ENCODE measurements at places on chromosomes 4 and X. TPM values are rescaled to one million over a fixed set of nuclear protein-coding genes. Genes with fewer than 3 reads are reported as not detected.
A peak's percentile ranks its signal among the peaks of the same experiment; 100 is the strongest.

TKTL2 gene
- not detected for total RNA-seq

DNA sequence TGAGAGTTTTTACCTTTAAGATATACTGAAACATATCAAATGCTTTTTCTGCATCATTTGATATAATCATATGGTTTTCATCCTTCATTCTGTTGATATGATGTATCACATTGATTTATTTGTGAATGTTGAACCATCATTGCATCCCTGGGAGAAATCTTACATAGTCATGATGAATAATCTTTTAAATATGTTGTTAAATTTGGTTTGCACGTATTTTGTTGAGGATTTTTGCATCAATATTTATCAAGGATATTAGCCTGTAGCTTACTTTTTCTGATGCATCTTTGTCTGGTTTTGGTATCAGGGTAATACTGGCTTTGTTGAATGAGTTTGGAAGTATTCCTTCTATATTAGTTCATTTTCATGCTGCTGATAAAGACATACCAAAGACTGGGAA is 541.4 kb downstream of the TLL1 start:
- DNase-seq, result no peak
- H3K27ac ChIP-seq, result no peak overlapping the region
- H3K27me3 ChIP-seq, result no peaks in the 10 kb centered on the region
- H3K4me1 ChIP-seq, result no peaks in the 10 kb centered on the region
- no peaks in the 10 kb centered on the region for H3K36me3 ChIP-seq
- H3K4me3 ChIP-seq, result no peak overlapping the region

DNA sequence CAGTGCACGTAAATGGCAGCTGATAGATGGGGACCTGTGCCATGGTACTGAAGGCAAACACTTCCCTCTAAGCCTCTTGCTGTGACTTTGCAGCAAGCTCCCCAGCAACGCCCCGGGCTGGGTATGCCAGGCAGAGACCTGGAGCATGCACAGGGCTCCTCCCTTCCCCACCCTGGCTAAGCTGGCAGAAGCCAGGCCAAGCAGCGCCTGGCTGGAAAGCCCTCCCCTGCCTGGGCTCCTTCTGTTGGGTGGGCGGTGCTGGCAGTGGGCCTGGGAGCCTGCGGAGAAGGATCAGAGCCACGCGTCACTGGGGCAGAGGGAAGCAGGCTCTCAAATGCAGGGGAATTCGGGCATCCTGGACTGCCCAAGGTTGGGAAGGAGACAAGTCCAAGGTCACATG is 3.6 kb downstream of the ATP2B3 start:
- H3K4me1 ChIP-seq, result no peaks in the 10 kb centered on the region
- no peak overlapping the region for H3K27ac ChIP-seq
- no peaks in the 10 kb centered on the region for H3K36me3 ChIP-seq
- DNase-seq, result no peak
- H3K27me3 ChIP-seq, result peaks cover 81% of the 10 kb centered on the region

RASL11B gene
- total RNA-seq, result 3.4 TPM

KLB gene
- total RNA-seq, result 0.34 TPM

DNA sequence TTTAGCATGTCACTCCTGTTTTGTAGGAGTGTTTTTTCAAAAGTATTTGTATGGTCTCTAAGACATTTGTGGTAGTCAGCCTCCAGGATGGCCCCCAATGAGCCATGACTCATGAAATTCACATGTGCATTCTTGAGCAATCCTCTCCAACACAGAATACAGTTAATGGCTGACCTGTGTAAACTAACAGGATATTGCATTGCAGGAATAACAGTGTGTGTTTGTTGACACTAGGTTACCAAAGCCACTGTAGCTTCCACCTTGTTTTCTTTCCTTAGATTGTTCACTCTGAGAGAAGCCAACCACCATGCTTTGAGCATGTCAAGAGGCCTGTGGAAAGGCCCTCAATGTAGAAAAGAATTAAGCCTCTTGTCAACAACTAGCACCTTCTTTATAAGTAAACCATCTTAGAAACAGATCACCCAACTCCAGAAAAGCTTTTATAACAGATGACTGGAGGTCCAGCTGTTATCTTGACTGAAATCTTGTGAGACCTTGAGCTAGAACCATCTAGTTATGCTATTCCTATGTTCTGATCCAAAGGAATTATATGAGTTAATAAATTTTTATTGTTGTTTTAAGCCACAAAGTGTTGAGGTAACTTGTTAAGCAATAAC is 28.5 kb downstream of the TBCK start:
- no peak overlapping the region for H3K4me3 ChIP-seq
- H3K4me1 ChIP-seq, result no peaks in the 10 kb centered on the region
- no peak for DNase-seq

ASB12 gene
- 0.20 TPM for total RNA-seq

DNA sequence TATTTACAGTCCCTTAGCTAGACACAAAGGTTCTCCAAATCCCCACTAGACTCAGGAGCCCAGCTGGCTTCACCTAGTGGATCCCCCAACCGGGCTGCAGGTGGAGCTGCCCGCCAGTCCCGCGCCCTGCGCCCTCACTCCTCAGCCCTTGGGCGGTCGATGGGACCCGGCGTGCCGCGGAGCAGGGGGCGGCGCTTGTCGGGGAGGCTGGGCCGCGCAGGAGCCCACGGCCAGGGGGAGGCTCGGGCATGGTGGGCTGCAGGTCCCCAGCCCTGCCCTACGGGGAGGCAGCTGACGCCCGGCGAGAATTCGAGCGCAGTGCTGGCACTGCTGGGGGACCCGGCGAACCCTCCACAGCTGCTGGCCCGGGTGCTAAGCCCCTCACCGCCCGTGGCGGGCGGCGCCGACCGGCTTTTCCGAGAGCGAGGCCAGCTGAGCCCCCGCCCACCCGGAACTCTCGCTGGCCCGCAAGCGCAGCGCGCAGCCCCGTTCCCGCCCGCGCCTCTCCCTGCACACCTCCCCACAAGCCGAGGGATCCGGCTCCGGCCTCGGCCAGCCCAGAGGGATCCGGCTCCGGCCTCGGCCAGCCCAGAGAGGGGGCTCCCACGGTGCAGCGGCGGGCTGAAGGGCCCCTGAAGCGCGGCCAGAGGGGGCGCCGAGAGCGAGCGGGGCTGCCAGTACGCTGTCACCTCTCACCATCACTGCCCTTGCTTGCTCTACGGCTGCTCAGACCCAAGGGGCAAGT is 39.4 kb downstream of the WFS1 start:
- no peaks in the 10 kb centered on the region for H3K4me1 ChIP-seq
- no peak overlapping the region for H3K27ac ChIP-seq
- H3K27me3 ChIP-seq, result peaks cover 11% of the 10 kb centered on the region
- peak; percentile 37 for DNase-seq
- H3K36me3 ChIP-seq, result no peaks in the 10 kb centered on the region
- peak overlapping the region; percentile 35 for H3K4me3 ChIP-seq

DNA sequence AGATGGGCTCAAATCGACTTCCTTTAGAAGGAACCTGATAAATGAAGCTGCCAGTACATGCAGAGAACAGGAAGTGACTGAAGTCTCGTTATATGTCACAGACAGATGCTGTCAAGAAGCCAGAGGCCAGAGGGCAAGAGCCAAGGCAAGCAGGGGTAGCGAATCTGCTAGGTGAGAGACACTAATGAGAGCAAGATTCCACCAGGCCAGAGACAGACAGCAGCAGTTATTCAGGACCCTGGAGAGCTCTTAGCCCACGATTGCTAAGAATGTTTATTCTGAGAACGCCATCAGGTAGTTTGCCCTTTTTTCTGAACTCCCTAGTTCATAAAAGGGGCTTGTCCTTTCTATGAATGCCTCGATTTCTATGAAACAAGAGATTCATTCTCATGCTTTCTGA is 73.7 kb downstream of the BEND2 start:
- H3K27me3 ChIP-seq, result no peaks in the 10 kb centered on the region
- no peak overlapping the region for H3K27ac ChIP-seq
- no peak overlapping the region for H3K4me3 ChIP-seq
- no peaks in the 10 kb centered on the region for H3K4me1 ChIP-seq
- H3K36me3 ChIP-seq, result no peaks in the 10 kb centered on the region

- no peak overlapping the region for H3K27ac ChIP-seq
- H3K4me3 ChIP-seq, result no peak overlapping the region
- no peak for DNase-seq
- H3K4me1 ChIP-seq, result no peaks in the 10 kb centered on the region
- H3K27me3 ChIP-seq, result no peaks in the 10 kb centered on the region
Measured at GRCh38 chr4:133943081-133943480, 258.5 kb downstream of the PABPC4L start.

DNA sequence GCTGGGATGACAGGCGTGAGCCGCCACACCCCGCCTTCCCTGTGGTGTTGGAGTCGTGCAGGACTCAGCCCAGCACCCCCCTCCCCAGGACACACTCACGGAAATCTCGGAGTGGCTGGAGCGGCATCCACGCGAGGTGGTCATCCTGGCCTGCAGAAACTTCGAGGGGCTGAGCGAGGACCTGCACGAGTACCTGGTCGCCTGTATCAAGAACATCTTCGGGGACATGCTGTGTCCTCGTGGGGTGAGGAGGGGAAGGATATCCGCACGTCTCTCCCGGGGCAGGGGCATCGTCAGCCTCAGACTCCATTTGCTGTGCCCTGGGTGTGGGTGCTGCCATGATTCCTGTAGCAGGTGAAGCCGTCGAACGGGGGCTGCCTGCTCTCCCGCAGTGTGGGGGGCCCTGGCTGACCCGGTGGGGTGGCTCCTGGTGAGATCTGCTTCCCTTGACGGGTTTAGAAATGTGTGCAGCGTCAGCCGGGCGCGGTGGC is 10.3 kb downstream of the PLCXD1 start:
- H3K27me3 ChIP-seq, result no peaks in the 10 kb centered on the region
- no peak overlapping the region for H3K4me3 ChIP-seq
- no peaks in the 10 kb centered on the region for H3K36me3 ChIP-seq
- no peak for DNase-seq
- H3K27ac ChIP-seq, result no peak overlapping the region

DNA sequence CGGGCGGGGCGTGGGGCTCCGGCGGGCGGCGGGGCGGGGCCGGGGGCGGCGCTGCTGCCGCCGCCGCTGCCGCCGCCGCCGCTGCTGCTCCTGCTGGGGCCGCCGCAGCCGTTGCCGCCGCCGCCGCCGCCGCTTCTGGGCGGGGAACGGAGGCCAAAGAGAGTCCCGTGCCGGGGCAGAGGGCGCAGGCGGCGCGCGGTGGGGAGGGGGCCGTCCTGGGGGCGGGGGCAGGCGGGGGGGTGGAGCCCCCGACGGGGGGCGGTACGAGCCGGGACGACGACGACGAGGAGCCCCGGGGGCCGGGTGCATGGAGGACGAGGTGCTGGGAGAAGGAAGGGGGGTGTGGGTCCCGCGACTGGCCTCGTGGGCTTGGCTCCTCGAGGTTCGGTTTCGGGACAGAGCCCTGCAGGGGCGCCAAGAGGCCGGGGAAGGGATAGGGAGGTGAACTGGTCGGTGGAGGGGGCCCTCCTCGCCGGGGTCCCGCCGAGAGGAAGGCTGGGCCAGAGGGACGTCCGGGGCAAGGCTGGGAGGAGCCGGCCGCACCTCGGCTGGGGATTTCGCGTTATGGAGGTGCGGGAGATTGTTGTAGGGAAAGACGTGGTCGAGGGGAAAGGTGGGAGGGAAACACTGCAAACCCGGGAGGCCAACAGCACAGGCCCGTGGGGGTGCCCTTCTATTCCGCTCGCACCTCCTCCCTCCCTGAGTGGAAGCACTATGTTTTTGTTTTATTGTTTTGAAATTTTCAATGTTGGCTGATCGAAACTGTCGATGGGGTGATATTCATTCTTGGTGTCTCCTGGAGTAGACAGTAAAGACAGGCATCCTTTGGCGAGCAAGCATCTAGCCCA is 1.9 kb downstream of the BCORL1 start:
- no peak for DNase-seq
- H3K4me3 ChIP-seq, result peak overlapping the region; percentile 36
- no peaks in the 10 kb centered on the region for H3K27me3 ChIP-seq
- no peak overlapping the region for H3K27ac ChIP-seq

RIBC1 gene
- total RNA-seq, result 1.9 TPM

DNA sequence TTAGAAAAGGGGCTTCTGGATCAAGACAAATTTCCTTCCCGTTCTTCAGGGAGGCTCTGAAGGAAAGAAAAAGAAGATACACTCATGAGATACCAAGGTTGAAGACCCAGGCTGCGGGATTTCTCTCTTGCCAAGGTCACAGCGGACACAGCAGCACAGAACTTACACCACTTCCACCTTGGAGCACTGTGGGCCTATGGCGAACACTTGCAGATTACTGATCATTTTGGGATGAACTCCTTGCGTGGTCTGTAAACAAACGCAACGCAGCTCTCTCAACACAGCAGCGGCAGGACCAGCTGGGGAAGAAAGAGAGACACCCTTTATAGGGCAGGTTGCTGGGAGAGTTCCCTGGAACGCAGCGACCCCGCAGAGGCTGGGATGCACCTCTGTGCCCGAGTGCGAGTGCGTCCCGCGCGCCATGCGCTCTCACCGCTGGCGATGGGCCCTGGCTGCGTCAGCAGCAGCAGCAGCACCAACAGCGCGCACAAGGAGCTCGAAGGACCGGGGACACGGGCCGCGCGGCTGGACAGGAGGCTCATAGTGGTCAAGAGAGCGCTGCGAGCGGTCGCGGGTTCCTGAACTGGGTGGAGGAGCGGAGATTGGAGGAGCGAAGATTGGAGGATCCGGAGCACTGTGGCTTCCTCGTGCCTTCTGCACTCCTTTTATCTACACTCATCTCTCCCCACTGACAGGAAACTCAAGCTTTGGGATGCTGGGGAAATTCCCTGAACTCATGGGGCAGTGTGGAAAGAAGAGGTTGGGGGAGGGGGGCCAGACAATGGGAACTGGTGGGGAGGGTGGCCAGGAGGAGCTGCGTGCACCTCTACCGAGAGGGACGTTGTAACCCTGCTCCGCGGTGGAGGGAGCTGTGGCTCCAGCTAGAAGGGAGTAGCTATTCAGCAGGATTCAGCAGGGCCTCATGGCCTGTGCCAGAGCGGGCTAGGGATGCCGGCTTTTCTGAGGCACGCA is at the start of gene CXCL5:
Gene CXCL5, minus strand, starts transcription at position 638 of the 972 bp plus-strand sequence. Its CDS starts 96 bp downstream, at position 542.
- H3K27ac ChIP-seq, result no peak within 1 kb of the TSS
- DNase-seq, result peak; percentile 26
- no peaks in the 10 kb centered on the region for H3K4me1 ChIP-seq
- H3K4me3 ChIP-seq, result peak within 1 kb of the TSS; percentile 23
- H3K27me3 ChIP-seq, result peaks cover 19% of the 10 kb centered on the region

HAND2 gene
- not detected for total RNA-seq

GRCh38 chr4:151865312-151865711 is 104.5 kb upstream of the GATB start:
- H3K36me3 ChIP-seq, result no peaks in the 10 kb centered on the region
- no peak for DNase-seq
- no peaks in the 10 kb centered on the region for H3K27me3 ChIP-seq
- H3K4me3 ChIP-seq, result no peak overlapping the region
- H3K4me1 ChIP-seq, result peaks cover 26% of the 10 kb centered on the region

GRCh38 chrX:1528884-1529203 is 8.1 kb downstream of the P2RY8 start:
- no peak overlapping the region for H3K4me3 ChIP-seq
- H3K36me3 ChIP-seq, result no peaks in the 10 kb centered on the region
- no peak for DNase-seq
- no peaks in the 10 kb centered on the region for H3K27me3 ChIP-seq

GRCh38 chr4:73945674-73946449 is 36.0 kb downstream of the PF4 start:
- H3K4me3 ChIP-seq, result no peak overlapping the region
- DNase-seq, result peak; percentile 56
- H3K4me1 ChIP-seq, result peaks cover 14% of the 10 kb centered on the region
- no peaks in the 10 kb centered on the region for H3K36me3 ChIP-seq

- H3K4me3 ChIP-seq, result no peak overlapping the region
- H3K36me3 ChIP-seq, result no peaks in the 10 kb centered on the region
- H3K4me1 ChIP-seq, result no peaks in the 10 kb centered on the region
- H3K27ac ChIP-seq, result no peak overlapping the region
Measured at GRCh38 chr4:183960046-183960420, 54.9 kb downstream of the STOX2 start.

FGA gene
- 75.6 TPM for total RNA-seq
